ENCODE measurements at places on chromosomes 2 and 18. TPM values are rescaled to one million over a fixed set of nuclear protein-coding genes. Genes with fewer than 3 reads are reported as not detected.

The OXER1 gene
- not detected for polyA plus RNA-seq

DNA sequence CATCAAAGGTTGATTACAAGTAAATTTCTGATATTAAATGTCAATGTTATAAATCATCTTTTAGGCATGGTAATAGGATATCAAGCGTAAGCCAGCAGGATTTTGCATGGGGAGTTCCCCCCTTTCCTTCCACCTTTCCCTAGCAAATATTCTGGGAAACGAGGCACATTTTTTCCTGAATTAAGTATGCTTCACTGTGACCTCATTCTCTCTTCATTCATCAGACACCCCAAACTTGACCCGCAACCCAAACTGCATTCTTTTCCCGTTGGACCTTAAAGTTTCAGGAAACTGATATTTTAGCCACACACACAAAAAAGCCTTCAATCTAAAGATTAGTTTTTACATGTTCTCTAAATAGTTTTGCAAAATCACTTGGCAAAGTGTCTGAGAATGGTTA, 214.5 kb upstream of the CTAGE1 start:
- H3K4me1 ChIP-seq, result no peaks in the 10 kb centered on the region
- no peak for DNase-seq
- no peak overlapping the region for H3K27ac ChIP-seq
- H3K36me3 ChIP-seq, result no peaks in the 10 kb centered on the region
- peaks cover 3% of the 10 kb centered on the region for H3K27me3 ChIP-seq

GRCh38 chr2:210662560-210662959, 106.2 kb downstream of the CPS1 start:
- DNase-seq, result no peak
- H3K4me1 ChIP-seq, result no peaks in the 10 kb centered on the region
- H3K4me3 ChIP-seq, result no peak overlapping the region

GRCh38 chr18:63199743-63200241, 119.8 kb downstream of the BCL2 start:
- H3K36me3 ChIP-seq, result no peaks in the 10 kb centered on the region
- no peak overlapping the region for H3K4me3 ChIP-seq
- peaks cover 38% of the 10 kb centered on the region for H3K4me1 ChIP-seq
- DNase-seq, result peak; percentile 49

Measured in immature natural killer cell (primary cell).